ENCODE measurements at places on chromosomes 5 and 9. TPM values are rescaled to one million over a fixed set of nuclear protein-coding genes. Genes with fewer than 3 reads are reported as not detected.

DNA sequence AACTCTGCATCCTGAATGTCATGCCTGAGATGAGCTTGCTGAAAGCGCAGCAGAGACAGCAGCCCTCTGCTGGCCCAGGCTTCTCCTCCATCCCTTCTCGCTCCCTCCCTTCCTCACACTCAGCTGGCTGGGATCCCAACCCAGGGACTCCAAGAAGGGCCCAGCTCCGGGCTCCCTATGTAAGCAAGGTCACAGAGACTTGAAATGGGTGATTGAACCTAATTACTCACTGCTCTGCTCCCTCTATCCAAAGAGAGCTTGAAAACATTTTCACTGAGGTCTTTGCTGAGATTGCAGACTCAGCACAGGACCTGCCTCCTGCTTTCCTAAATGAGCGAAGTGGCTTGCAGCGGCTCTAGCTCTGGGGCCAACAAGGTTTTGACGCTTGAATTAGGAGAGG is 42.8 kb downstream of the RAPGEF1 start:
- no peak for DNase-seq
- H3K4me3 ChIP-seq, result no peak overlapping the region
- no peak overlapping the region for H3K27ac ChIP-seq

- no peaks in the 10 kb centered on the region for H3K4me1 ChIP-seq
- no peak overlapping the region for H3K4me3 ChIP-seq
- DNase-seq, result no peak
- H3K36me3 ChIP-seq, result no peaks in the 10 kb centered on the region
Observed at GRCh38 chr5:156197042-156197635, 129.8 kb upstream of the SGCD start.

DNA sequence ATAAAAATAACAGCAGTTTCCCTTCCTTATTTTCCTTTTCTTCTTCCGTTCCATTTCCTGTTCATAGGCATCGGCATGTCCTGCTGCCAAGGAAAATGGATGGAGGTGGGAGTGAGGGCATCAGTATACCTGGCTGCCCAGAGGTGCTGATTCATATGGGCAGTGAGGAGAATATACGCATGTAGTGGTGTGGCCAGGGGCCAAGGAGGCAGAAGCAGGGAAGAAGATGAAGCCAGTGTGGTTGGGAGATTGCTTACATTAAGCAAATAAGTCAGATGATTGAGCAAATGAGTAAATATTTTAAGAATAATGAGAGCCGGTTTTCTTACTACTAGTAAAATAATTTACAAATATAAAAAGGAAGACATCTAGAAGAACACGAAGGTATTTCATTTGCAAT is 344.9 kb upstream of the PAPPA start:
- DNase-seq, result no peak
- H3K36me3 ChIP-seq, result no peaks in the 10 kb centered on the region
- no peak overlapping the region for H3K4me3 ChIP-seq
- H3K27me3 ChIP-seq, result no peaks in the 10 kb centered on the region
- no peaks in the 10 kb centered on the region for H3K4me1 ChIP-seq

GRCh38 chr9:134726026-134726721 is 84.6 kb downstream of the COL5A1 start:
- no peaks in the 10 kb centered on the region for H3K36me3 ChIP-seq
- peaks cover 11% of the 10 kb centered on the region for H3K4me1 ChIP-seq
- no peak overlapping the region for H3K27ac ChIP-seq
- H3K27me3 ChIP-seq, result peaks cover 3% of the 10 kb centered on the region
- no peak overlapping the region for H3K4me3 ChIP-seq
- no peak for DNase-seq

Gene SLC46A2
- total RNA-seq, result 65.2 TPM

Gene GAPT
- not detected for total RNA-seq

DNA sequence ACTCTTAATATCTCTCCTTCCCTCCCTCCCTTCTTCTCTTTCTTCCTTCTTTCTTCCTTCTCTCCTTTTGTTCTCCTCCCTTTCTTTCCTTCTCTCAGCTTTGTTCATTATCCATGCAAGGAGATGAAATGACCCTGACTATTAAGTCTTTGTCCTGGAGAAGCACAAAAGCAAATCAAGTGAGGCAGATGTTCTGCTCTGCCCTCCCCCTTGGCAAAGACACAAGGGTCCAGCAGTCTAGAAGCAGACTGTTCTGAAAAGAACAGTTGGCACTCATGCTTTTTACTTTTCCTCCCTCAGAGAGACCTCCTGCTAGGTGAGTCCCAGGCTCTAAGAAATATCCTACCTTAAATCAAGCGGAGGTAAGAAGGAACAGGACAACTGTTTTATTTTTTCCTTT is 1067.6 kb upstream of the DMAC1 start:
- H3K36me3 ChIP-seq, result no peaks in the 10 kb centered on the region
- no peak for DNase-seq
- H3K27me3 ChIP-seq, result no peaks in the 10 kb centered on the region
- H3K27ac ChIP-seq, result no peak overlapping the region
- H3K4me3 ChIP-seq, result no peak overlapping the region
- no peaks in the 10 kb centered on the region for H3K4me1 ChIP-seq

- peaks cover 24% of the 10 kb centered on the region for H3K27me3 ChIP-seq
- H3K36me3 ChIP-seq, result no peaks in the 10 kb centered on the region
- H3K4me1 ChIP-seq, result peaks cover 23% of the 10 kb centered on the region
- H3K4me3 ChIP-seq, result peak overlapping the region; percentile 76
- no peak overlapping the region for H3K27ac ChIP-seq
Observed at GRCh38 chr9:131098391-131099101, 2.2 kb downstream of the AIF1L start.

Measured in suprapubic skin (tissue), 4 donors.